Activated CD4-positive, CD25-positive, alpha-beta regulatory T cell (primary cell): ENCODE measurements at places on chromosomes 7 and 10.

GRCh38 chr7:146090023-146090645 is 26.5 kb upstream of the CNTNAP2 start:
- DNase-seq: no peak

GRCh38 chr10:96513305-96513697 is 425 bp downstream of the TLL2 start:
- no peak for DNase-seq

GRCh38 chr10:63866747-63867140 is 345.5 kb downstream of the REEP3 start:
- DNase-seq: no peak

GRCh38 chr10:5527332-5528200 is 2.8 kb downstream of the CALML3 start:
- no peak for DNase-seq

- no peak for DNase-seq
These were observed 99.2 kb upstream of the LYZL2 start for GRCh38 chr10:30728766-30729165.

GRCh38 chr7:142327628-142328405 is 70.0 kb upstream of the PRSS58 start:
- DNase-seq: no peak

DNA sequence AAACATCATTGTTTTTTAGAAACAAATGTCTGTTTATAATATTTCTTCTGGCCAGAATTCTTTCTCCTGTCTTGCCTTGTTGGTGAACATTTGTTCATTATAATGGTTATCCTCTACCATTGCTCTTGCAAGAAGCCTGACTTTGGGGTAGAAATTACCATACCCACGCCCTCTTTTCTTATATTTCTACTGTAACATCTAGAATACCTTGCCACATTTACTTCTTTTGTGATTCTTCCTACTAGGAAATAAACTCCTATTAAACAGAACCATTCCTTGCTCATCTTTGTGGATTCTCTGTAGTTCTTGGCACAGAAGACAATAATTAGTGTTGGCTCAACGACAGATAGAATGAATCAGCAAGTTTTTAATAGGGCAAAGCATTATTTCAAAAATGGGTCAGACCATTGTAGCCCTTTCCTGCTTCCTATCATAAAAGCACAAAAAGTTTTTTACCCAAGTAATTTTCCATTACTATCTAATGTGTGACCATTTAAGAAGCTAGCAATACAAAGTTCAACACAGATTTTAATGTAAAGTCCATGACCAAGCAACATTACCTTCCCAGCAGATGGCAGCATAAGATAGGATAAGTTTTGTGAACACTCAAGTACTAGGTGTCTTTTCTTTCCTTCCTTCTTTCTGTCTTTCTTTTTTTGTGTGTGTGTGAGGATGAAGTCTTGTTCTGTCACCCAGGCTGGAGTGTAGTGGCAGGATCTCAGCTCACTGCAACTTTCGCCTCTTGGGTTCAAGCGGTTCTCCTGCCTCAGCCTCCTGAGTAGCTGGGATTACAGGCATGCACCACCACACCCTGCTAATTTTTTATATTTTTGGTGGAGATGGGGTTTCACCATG is 270.4 kb downstream of the HGF start:
- no peak for DNase-seq
